T-helper 2 cell treated with Interferon-gamma antibody and Interleukin-4, amounts not matched to agents 5 μg/mL and 100 μg/mL, for 36 hours (primary cell): ENCODE measurements at places on chromosomes 6 and 20.

DNA sequence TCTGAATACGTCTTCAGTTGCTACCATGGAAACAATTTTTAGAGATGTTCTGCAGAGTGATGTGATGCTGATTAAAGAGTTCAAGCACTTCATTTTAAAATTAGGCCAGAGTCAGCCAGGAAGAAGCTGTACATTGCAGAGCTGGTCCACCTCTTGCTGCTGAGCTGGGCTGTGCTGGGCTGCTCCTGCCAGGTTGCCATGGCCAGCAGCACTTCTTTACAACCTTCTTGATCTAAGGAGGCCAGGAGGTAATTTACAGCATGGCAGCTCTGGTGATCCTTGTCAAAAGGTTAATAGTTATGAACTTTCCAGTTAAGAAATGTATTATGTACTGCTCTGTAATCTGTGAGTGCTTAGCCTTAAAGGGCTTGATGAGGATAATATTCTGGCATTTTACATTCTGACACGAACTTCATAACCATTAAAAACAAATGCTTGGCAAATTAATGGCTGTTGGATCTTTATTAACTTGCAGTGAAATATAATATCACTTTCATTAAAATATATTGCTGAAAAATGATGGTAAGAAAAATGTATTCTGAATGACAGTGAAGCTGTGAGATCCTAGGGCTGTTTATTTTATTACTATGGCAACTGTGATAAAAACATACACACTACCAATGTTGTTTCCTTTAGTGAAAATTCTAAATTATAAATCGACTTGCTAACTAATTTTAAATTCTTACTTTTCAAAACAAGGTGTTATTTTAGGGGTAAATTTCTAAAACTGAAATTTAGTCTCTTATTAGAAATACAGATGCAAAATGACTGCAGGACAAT is 259.7 kb downstream of the RFPL4B start:
- no peak for DNase-seq

DNA sequence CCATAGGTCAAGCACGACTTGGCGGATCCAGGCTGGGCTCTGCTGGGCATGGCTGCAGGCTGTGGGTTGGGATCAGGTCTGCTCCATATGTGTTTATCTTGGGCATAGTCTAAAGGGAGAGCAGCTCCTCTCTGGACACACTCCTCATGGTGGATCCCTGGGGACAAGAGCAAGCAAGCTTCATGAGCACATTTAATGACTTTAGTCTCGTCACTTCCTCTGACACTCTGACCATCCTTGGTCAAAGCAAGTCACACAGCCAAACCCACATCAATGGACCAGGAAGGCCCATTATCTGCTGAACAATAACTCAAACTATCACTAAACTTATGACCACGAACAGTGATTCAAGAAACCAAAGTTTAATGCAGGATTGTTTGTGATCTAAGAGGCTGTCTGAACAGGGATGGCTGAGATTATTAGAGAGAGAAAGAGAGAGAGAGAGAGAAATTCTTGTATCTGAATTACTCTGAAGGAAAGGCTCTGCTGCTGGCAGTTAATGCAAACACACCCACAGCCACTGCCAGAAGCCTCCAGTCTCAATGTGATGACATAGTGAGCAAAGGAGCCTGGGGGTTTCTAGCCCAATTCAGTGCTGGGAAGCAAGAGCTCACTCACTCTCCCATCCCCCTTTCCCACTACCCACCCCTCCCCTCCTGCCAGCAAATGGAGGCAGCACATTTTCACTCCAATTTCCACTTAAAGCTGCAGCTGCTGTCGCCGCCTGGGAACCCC is 490.2 kb upstream of the SULF2 start:
- no peak for DNase-seq

GRCh38 chr6:149929422-149929821 is 6.5 kb upstream of the RAET1G start:
- DNase-seq: no peak

- DNase-seq: no peak
These were observed 170.1 kb downstream of the LRFN2 start for GRCh38 chr6:40417031-40417430.

GRCh38 chr6:157075549-157076450 is 247.5 kb downstream of the TMEM242 start:
- DNase-seq: peak; percentile 53

- DNase-seq: no peak
These were observed 56.6 kb upstream of the RIN2 start for GRCh38 chr20:19701429-19701828.

- no peak for DNase-seq
These were observed 50.1 kb upstream of the RNF24 start for GRCh38 chr20:4065391-4065844.

DNA sequence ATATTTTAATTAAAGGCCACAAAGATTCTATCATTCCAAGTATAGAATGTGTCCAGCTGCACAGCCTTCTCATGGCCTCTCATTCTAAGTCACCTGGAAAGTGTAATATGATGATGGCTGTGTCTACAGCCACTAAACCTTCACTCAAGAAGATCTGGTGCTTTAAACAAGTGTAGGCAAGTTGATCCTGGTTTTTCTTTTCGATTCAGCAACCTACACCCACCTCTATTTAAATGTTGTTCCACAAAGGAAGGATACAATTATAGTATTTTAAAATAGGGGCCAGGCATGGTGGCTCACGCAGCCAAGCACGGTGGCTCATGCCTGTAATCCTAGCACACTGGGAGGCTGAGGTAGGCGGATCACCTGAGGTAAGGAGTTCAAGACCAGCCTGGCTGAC is 25.5 kb upstream of the DST start:
- no peak for DNase-seq

GRCh38 chr20:58473453-58474425 is 41.5 kb downstream of the APCDD1L start:
- DNase-seq: no peak

GRCh38 chr6:20020526-20020925 is 183.4 kb downstream of the ID4 start:
- DNase-seq: no peak

DNA sequence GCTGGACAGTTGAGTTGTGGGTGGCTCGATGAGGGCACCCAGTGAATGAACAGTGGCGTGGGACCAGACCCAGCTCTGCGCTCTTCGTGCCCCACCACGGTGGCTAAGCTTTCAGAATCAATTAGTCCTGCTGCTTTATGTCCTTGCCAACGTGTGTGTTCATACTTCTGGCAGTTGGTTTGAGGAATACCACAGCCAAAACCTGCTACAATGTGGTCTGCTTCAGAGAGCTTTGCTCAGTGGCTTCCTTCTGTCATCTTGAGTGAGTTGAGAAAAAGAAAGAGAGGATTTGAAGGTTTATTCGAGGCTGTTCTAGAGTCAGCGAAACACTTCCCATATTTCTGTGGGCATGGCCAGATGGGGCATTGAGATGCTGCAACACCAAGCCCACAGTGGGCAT is 39.5 kb upstream of the SLC22A2 start:
- no peak for DNase-seq

DNA sequence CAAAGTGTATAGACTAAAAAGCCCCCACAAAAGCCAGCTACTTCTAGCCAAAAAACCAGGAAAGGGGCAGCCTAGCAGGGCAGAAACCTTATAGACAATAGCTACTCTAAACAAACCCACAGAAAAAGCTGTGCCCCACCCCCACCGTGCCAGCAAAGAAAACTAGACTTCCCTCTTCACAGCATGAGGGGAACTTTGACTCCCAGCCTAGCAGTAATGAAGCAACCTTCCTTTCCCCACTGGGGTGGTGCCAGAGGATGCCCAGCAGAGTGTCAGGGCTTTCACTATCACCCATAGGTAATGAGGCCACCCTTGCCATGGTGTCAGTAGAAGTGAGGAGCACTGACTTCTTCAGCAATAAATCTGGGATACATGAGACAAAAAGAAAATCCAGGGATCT is 99.0 kb upstream of the LGSN start:
- DNase-seq: no peak

DNA sequence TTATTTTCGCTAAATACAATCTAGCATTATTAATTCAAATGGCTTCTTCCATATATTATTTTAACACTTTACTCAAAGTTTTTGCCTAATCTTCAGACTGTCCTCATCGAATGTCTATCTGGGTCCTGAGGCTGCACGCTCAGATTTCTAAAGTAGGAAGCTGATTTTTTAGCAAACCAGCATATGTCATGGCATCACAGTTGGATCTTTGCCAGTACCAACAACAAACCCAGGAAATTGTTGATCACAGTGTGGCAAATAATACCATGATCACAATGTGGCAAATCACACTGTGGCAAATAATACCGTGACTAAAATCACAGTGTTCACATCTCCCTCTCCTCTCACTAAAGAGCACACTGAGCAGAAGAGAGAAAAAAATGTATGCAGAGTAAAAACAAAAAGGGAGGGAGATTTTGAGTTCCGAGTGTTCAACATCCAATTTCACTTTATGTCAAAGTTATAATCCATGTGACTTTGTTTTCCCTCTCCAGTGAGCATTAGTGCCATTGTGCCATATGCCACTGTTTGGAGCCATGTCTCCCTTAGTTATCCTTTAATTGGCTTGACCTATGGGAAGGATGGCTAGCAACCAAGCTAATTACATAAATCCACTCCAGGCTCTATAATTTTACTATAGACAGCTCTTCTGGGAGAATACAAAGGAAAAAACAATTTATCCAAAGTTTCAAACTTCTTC is 1059.6 kb downstream of the HACE1 start:
- DNase-seq: no peak

- DNase-seq: no peak
These were observed 393.6 kb downstream of the BTBD3 start for GRCh38 chr20:12311094-12311865.

DNA sequence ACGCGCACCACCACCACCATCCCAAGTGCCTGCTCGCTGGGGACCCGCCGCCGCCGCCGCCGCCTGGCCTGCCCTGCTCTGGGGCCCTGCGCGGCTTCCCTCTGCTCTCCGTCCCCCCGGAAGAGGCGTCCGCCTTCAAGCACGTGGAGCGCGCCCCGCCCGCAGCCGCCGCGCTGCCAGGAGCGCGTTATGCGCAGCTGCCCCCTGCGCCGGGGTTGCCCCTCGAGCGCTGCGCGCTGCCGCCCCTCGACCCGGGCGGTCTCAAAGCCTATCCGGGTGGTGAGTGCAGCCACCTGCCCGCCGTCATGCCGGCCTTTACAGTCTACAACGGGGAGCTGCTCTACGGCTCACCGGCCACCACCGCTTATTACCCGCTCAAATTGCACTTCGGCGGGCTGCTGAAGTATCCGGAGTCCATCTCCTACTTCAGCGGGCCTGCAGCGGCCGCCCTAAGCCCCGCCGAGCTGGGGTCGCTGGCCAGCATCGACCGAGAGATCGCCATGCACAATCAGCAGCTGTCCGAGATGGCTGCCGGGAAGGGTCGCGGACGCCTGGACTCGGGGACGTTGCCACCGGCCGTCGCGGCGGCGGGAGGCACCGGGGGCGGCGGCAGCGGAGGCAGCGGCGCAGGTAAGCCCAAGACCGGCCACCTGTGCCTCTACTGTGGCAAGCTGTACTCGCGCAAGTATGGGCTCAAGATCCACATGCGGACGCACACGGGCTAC is 7.2 kb downstream of the PRDM13 start:
- DNase-seq: no peak

GRCh38 chr6:108549741-108550140 is 11.0 kb upstream of the FOXO3 start:
- no peak for DNase-seq

GRCh38 chr20:59598625-59599310 is 5.6 kb upstream of the PHACTR3 start:
- DNase-seq: peak; percentile 7

- DNase-seq: no peak
These were observed 11.3 kb upstream of the TFAP2A start for GRCh38 chr6:10425975-10426780.

DNA sequence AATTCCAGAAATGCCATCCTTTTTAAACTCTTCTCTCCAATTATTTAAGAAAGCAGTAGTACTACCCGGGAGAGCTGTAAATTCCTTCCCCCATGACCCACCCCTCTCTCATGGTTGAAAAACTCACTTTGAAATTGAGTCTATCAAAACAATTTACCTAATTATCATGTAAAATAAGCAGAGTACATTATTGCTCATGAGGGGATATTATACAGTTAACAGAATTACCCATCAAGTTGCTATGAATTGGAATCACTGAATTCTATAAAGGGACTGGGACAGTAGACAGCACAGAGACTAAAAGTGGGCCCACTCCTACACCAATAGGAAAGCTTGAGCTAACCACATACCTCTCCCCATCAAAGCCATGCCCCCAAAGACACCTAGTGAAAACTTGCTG is 16.3 kb downstream of the JAG1 start:
- DNase-seq: no peak

- no peak for DNase-seq
These were observed 54.0 kb downstream of the IL22RA2 start for GRCh38 chr6:137119196-137120104.

DNA sequence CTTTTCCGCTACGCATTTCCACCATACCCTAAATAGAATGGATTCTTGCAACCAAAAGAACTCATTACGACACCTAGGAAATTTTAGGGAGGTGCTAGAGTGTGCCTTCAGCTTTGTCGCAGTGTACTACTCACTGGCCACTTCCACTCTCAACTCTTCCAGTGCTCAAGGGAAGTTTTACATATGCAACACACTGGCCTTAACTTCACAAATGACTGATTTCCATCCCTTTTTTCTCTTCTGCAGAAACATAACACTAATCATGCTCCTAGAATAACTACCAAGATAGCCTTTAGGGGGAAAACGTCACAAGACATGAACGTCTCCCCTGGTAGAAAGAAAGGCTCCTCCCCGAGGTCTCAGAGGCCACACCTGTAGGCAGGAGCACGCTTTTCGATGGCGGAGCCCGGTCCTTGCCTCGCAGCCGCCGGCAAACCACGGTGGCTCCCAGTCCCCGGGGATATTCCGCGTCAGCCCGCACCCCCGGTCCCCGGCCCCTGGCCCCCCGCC is 584 bp downstream of the LYRM4 start:
- peak; percentile 72 for DNase-seq

DNA sequence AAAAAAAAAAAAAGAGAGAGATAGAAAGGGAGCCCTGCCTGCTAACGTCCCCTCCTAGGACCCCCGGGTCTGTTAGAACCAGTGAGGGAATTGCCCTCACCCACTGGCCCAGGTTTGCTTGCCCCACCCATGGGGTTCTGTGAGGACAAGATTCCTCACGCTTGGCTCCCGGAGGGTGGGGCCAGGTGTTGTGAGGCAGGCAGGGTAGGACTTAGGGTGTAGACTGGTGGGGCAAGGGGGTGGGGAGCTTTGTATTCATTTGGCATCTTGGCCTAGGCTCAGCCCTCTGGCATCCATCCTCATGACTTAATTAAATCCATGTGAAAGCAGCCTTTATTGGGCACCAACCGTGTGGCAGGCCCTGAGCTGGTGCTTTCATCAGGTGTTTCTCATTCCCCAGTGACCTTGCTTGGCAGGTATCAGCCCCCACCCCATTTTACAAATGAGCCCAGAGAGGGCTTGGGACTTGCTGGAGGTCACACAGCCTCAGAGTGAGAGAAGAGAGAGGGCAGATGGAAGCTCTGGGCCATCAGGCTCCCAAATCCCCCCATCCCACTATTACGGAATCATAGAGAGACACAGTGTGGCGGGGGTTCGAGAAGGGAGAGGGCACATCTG is 19.0 kb downstream of the RAB44 start:
- no peak for DNase-seq

DNA sequence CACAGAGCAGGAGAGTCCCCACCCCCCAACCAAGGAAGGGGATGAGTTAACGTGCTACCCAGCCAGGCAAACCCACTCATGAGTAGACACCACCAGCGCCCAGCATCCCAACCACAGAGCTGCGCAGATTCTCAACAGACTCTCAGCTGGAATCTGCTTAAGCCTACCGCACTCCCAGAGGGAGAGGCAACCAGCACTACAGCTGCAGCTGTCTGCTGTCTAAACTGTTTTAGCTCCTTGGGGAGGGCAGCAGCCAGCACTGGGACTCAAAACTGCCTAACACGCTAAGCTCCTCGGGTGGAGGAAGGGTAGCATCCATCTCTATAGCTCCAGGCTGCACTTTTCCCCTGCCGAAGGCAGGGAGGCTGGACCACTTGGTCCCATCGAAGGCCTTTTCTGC is 539.8 kb downstream of the EPHA7 start:
- no peak for DNase-seq
